Naive thymus-derived CD8-positive, alpha-beta T cell (primary cell): ENCODE measurements at places on chromosomes 7 and 10. TPM values are rescaled to one million over a fixed set of nuclear protein-coding genes. Genes with fewer than 3 reads are reported as not detected.

MKI67 gene
- total RNA-seq: 0.08 TPM

GNAT3 gene
- total RNA-seq: not detected

DNA sequence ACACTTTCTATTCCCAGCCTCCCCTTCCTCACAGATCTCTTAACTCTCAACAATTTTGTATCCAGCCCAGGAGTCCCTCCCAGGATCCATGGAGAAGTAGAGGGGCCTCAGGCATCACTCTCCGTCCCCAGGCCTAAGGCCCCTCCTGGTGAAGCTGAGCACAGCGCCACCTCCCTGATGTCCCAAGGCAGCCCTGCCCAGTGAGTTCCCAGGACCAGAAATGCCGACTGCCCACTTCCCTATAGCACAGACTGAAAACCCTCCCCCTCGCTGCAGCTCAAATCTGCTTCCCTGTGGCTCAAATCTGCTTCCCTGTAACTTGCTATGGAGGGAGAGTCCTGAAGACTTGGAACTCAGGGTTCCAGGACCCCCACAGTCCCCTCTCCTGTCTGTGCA, 35.6 kb downstream of the YKT6 start:
- no peak overlapping the region for H3K27ac ChIP-seq
- H3K4me3 ChIP-seq: no peak overlapping the region
- H3K4me1 ChIP-seq: no peaks in the 10 kb centered on the region
- DNase-seq: no peak

DNA sequence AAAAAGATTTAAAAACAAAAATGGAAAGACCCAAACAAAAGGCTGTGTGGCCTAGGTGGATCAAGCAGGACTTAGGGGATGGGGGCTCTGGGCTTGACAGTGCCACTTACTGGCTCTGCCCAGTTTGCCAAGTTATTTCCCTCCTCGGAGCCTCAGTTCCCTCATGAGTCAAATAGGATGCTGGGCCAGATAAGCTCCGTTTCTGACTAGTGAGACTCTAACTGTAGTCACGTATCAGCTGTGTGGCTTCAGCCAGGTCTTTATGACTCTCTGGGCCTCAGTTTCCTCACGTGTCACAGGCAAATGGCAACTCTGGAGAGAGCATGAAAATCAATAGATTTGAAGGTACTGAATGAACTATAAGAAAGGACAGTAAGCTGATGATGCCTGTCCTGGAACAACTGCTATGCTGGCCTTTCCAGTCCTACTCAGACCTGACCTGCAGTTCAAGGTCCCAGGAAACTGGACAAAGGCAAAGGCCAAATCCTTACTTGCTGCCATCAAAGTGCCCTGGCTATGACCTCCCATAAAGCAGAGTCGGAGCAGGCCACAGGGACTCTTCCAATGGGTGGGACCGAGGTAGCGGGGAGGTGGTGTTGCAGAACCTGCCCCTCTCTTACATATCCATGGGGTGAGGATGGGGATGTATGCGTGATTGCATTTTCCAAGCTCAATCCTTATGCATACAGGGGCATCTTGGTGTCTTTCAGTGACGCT, 27.0 kb downstream of the FAM53B start:
- H3K36me3 ChIP-seq: no peaks in the 10 kb centered on the region
- no peak for DNase-seq
- peak overlapping the region; percentile 98 for H3K27ac ChIP-seq
- no peaks in the 10 kb centered on the region for H3K27me3 ChIP-seq

CYP3A7 gene
- not detected for total RNA-seq

UBTD1 gene
- 1.6 TPM for total RNA-seq

DNA sequence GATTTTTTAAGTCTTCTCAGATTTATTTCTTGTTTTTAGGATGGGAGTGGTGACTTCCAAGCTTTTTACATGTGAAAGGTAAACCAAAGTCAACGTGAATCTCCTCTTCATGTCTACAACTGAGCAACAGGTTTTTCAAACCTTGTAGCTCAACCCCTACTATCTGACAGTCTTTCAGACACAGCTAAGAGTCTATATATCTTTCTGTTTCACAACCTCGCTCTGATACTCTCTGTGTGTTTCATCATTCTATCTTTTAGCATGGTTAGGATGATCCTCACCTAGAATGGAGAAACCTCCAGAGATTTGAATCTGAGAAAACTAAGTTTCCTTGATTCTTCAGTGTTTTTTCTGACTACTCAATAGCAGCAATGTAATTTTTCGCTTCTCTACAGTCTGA, 96.1 kb downstream of the EPDR1 start:
- no peaks in the 10 kb centered on the region for H3K36me3 ChIP-seq
- DNase-seq: no peak
- H3K4me3 ChIP-seq: no peak overlapping the region
- no peaks in the 10 kb centered on the region for H3K4me1 ChIP-seq
- H3K27me3 ChIP-seq: peaks cover 14% of the 10 kb centered on the region

DNA sequence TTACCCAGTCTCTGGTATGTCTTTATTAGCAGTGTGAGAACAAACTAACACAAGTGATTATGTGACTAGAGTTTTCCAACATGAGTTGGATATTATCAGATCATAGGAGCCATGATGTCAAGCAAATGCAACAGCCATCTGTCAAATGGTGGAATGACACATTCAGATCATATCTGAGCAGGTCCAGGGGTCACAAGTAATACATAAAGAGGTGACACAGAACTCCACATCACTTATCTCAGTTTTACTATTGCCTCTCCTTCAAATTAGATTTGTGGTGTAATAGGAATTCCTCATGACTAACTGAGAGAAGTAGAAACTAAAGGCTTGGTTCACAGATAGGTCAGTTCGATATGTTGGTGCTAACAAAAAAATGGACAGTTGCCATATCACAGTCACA, 12.2 kb upstream of the SAMD9L start:
- no peak for DNase-seq
- no peaks in the 10 kb centered on the region for H3K4me1 ChIP-seq
- no peak overlapping the region for H3K27ac ChIP-seq
- H3K4me3 ChIP-seq: no peak overlapping the region

SCIN gene
- total RNA-seq: 0.41 TPM
